ENCODE measurements at places on chromosomes 7 and 10. TPM values are rescaled to one million over a fixed set of nuclear protein-coding genes. Genes with fewer than 3 reads are reported as not detected.

DNA sequence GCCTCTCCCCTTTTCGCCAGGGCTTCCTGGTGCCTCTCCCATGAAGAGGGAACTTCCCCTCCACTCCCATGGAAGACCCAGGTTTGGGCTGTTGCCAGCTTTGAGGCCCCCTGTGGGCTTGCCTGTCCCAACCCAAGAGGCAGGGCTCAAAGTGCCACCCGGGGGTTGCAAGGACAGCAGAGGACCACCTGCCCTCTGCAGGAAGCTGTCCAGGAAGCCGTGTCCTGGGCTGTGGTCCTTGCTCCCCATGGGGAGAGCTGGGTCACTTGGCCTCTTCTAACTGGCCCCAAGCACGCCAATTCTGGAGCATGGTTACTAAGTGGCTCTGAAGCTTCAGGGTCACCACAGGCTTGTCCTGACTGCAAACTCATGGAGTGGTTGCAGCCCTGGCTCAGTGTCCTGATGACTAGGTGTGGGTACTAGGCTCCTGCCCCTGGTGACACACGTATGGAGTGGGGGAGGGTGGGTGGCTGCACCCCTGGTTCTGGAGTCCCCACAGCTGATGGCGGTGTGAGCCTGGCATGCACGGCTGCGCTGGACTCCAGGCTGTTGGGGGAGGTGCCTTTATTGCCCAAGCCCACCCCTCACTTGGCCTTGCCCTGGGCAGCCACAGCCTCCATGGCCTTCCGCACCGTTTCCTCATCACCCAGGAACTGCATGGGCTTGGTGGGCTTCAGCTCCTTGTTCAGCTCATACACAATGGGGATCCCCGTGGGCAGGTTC is 3.0 kb downstream of the PGAM2 start:
- no peak for DNase-seq

DNA sequence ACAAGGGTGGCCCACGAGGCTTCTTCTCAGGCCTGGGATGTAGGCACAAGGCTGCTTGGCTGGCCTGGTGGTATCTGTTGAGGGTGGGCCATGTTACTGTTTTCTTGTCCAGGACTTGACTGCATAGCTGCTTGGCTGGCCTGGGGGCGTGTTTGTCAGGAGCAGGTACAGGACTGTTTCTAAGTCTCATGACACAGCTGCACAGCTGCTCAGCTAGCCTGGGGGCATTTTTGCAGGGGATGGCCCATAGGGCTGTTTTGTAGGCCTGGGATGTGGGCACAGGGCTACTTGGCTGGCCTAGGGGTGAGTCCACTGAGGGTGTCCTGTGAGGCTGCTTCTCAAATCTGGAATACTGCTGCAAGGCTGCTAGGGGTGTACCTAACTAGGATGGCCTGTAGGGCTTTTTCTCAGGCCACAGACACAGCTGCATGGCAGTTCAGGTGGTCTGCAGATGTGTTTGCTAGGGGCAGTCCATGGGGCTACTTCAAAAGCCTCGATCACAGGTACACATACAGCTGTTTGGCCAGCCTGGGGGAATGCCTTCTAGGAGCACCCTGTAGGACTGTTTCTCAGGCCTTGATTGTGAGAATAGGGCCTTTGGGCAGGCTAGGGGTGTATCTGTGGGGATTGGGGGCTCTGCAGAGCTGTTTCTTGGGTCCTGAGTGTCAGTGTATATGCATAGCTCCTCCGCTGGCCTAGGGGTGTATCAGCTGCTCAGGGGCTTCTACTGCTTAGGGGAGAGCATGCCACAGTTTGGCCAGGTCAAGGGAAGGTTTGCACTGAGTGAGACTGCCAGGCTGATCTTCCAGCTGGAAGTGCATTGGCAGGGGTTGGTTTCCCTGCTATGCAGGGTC is 26.6 kb upstream of the PLA2G12B start:
- DNase-seq = no peak

DNA sequence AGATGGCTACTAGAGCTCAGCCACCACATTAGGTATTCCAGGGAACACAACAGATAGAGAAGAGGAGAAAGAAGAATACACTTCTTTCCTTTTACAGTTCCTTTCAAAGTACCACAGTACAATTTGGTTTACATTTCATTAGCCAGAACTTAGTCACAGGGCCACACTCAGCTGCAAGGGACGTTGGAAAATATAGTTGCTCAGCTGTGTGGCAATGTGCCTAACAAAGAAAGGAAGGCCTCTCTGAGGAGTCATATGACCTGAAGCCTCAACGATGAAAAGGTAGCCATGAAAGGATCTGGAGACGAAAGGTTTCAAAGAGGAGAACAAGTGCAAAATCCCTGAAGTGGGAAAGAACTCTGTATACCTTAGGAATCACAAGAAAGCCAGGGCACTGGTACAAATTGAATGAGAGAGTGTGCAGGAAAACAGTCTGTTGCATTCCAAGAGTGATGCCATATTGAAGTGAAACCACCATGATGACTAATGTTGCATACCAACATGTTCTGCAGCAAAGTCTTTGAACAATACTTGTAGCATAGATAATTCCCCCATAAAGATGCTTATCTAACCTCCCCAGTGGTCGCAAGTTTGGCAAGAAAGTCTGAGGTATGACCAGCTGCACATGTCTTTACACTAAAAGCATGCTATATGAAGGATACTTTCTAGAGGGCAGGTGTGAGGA is 278.9 kb downstream of the HPSE2 start:
- no peak for DNase-seq

GRCh38 chr7:146116521-146117222 is at the start of gene CNTNAP2:
Gene CNTNAP2, plus strand, starts transcription at chr7:146116801. Its CDS starts 76 bp downstream, at chr7:146116877.
- DNase-seq = peak; percentile 45

- DNase-seq = no peak
These were observed 963.8 kb downstream of the LRMDA start for GRCh38 chr10:76395251-76395650.

DNA sequence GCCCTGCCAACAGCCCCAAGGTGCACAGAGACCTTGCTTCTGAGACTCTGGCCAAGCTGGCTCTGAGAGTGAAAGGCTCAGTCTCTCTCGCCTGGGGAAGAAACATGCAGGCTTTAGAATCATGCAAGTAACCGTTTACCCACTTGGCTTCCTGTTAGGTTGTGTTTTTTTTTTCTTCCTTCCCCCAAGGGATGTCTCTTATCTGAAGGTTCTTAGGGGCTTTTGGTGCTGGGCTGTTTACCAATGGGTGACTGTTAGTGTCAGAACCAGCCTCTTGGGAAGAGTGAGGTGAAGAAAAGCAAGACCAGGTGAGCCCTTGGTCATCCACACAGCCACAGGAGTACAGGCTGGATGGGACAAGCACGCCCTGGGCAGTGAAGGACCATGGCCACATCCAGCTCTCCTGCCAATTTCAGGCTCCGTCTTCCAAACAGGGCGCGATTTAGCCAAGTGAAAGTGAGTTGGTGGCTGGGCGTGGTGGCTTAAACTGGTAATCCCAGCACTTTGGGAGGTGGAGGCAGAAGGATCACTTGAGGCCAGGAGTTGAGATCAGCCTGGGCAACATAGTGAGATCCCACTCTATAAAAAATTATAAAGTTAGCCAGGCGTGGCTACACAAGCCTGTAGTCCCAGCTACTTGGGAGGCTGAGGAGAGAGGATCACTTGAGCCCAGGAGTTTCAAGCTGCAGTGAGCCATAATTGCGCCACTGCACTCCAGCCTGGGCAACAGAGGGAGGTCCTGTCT is 76.3 kb upstream of the CUX1 start:
- no peak for DNase-seq

DNA sequence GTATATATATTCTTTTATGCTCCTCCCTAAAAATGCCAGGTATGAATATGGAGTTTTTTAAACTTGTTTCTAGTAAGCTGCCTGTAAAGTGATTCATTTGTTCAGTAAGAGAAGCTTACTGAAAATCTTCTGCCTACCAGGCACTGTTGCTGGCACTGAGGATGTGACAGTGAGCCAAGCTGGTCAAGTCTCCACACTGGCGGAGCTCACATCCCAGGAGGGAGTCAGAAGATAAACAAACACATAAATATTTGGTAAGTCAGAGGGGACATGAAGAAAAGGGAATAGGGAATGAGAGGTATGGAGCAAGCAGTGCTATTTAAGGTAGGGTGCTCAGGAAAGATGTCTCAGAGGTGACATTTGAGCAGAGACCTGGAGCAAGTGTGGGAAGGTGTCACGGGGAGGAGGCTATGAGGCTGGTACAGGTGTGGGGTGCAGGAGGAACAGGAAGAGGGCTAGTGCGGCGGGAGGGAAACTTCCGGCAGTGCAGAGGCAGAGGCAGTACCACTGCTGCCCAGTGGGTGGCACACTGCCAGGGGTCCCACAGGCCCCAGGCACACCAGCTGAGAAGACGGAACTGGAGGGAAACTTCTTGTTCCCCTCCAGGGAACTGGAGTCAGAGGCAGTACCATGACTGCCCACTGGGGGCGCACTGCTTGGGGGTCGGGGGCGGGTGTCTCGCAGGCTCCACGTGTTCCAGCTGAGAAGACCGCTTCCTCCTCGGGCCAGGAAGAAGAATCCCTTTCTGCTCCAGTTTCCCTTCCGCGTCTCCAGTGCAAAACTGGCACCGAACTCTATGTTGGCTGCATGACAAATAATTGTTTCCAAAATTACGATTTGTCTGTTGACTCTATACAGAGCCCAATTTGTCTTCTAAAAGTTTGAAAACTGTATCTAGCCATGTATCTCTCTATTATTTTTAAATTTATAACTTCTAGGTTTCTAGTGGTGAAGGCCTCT is 161.0 kb downstream of the TEX36 start:
- no peak for DNase-seq

GRCh38 chr7:112726076-112726475 is 64.1 kb downstream of the TMEM168 start:
- DNase-seq = no peak

- DNase-seq = no peak
These were observed 11.5 kb downstream of the CISD1 start for GRCh38 chr10:58280477-58280876.

DNA sequence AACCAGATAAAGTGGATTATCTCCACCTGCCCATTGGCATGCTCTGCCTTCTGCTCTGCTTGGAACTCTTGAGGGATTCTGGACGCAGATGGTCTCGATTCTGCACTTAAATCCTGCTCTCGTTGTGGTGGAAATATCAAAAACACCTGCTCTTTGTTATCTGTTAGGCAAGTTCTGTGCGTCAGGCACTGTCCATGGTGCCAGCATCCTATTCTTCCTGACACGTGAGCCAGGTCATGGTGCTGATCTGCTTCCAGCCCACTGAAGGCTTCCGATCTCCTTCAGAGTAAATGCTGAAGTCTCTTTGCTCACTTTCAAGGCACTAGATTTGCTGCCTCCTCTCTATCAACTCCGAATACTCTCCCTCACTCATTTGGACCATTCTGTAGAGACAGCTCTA is 505.6 kb downstream of the HTR7 start:
- no peak for DNase-seq

DNA sequence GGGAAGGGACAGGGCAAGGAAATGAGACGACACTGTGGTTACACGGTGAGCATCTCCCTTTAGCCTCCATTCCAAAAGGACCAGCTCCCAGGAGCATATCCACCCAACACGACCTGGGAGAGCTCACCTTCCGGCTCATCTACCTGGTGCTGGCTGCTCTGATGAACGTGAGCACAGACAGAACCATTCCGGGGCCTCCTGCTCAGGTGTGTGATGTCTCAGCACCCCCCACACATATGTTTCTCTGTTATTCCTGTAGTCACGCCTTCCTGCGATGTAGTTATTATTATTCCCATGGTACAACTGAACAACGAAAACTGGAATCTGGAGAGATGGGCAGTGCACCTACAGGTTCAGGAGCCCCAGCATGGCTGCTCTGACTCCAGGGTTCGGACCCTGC is 20.5 kb upstream of the GPR26 start:
- DNase-seq = no peak

DNA sequence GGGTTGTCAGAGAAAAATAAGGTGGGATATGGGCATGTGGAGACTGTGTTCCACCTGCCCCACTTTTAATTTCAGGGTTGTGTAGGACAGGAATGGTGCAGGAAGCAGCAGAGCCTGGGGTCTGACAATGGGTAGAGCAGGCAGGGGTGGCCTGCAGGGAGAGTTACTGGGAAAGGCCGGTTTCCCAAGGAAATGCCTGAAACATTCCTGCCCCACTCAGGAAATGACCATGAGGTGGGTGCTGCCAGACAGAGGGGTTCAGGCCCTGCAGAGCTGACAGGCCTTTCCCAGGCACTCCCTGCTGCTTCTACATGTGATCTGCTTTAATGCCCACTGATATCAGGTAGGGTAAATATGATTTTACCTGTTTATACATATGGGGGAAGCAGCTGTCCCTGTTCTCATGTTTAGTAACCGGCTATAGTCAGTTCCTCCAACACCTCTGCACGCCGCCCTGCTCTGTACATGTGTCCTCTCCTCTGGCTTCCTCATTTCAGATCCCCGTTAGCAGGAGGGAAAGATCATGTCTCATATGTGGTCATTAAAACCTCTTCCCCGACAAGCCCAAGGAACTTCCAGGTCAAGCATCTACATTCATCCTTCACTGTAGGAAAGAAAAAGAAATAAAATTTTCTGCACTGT is 118.6 kb upstream of the PRSS58 start:
- DNase-seq = no peak

DNA sequence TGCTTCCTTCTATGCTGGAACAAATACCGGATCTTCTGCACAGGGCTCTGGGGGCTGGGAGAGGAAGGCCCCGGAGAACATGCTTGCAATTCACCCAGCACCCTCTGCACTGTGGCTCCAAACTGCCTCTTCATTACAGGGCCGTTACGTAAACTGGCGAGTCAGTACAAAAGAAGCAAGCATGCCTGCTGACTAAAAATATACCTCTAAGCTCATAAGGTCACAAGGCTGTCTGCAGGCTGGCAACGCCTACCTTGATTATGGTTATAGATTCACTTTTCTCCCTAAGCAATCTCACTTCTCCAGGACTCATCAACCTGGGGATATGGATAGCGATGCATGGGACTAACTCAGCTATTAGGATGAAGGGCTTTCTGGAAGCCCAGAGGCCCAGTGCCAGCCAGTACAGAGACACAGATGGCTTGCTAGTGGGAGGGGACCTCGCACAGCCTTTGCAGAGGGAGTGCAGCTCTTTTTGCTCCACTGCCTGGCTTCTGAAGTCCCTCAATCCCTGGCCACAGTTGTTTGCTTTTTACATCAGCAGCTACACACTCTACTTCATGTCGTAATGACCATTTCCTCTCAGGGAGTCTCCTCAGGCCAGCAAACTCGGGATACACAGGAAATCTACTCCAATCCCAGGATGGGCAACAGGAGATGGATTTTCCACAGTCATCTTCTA is 96.1 kb downstream of the SH3PXD2A start:
- DNase-seq = no peak

DNA sequence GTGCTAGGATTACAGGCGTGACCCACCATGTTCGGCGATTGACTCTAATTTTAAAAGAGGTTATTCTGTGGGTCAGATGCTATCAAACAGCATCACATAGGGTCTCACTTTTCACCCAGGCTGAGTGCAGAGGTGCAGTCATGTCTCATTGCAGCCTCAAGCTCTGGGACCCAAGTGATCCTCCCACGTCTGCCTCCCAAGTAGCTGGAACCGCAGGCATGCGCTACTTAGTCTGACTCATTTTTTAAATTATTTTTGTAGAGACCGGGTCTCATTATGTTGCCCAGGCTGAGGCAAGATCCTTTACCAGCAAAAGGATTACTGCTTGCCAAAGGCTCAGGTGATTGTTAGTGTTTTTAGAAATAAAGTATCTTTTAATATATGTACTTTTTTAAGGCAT is 42.9 kb upstream of the STOX1 start:
- DNase-seq = no peak

SH3PXD2A gene
- total RNA-seq = 56.9 TPM

BUD23 gene
- total RNA-seq = 22.9 TPM

STN1 gene
- 18.3 TPM for total RNA-seq

MINDY4 gene
- total RNA-seq = 12.8 TPM

PLA2G12B gene
- not detected for total RNA-seq

AOAH gene
- 7.1 TPM for total RNA-seq

PHKG1 gene
- total RNA-seq = 3.6 TPM

SLC39A12 gene
- not detected for total RNA-seq

MAGI2 gene
- total RNA-seq = 37.4 TPM

HMX2 gene
- not detected for total RNA-seq

ANTXRL gene
- total RNA-seq = not detected

ALDH18A1 gene
- total RNA-seq = 82.7 TPM

PAPOLB gene
- 2.2 TPM for total RNA-seq
